Epithelial cell of alveolus of lung (primary cell): ENCODE measurements at places on chromosomes 12 and 14. TPM values are rescaled to one million over a fixed set of nuclear protein-coding genes. Genes with fewer than 3 reads are reported as not detected.

Gene ANKRD33
- total RNA-seq: 0.13 and 0.24 TPM in 2 replicates

Gene MYF6
- under 0.01 and 0.80 TPM in 2 replicates for total RNA-seq

Gene ATP2B1
- 46.8 and 65.4 TPM in 2 replicates for total RNA-seq

Gene NFATC4
- total RNA-seq: 36.1 and 111 TPM in 2 replicates

Gene OR4Q3
- not detected in 2 replicates for total RNA-seq

Gene TSPAN8
- 0.13 TPM in 1 of 2 replicates, not detected in the other for total RNA-seq

Gene OR11H12
- not detected in 2 replicates for total RNA-seq

Gene SYT1
- 4.5 and 12.0 TPM in 2 replicates for total RNA-seq

Gene SLC4A8
- 1.9 and 3.4 TPM in 2 replicates for total RNA-seq

Gene C1QL4
- 0.78 and 0.88 TPM in 2 replicates for total RNA-seq

Gene SLC10A1
- not detected in 2 replicates for total RNA-seq

Gene RIPK3
- 0.65 TPM in 1 of 2 replicates, not detected in the other for total RNA-seq

Gene CCDC85C
- total RNA-seq: 5.3 and 7.0 TPM in 2 replicates

Gene MMP19
- 21.9 and 38.4 TPM in 2 replicates for total RNA-seq

Gene BCL2L14
- not detected in 2 replicates for total RNA-seq

Gene HDAC7
- total RNA-seq: 44.1 and 47.4 TPM in 2 replicates

Gene PYGL
- total RNA-seq: 32.3 and 52.2 TPM in 2 replicates

Gene SLC25A47
- total RNA-seq: 0.48 TPM in 1 of 2 replicates, not detected in the other

Gene CEBPE
- total RNA-seq: not detected in 2 replicates

Gene SDR9C7
- total RNA-seq: 0.08 TPM in 1 of 2 replicates, not detected in the other

Gene GZMH
- not detected in 2 replicates for total RNA-seq

Gene RNASE7
- total RNA-seq: not detected in 2 replicates

Gene TPI1
- 1,206 and 1,693 TPM in 2 replicates for total RNA-seq

Gene EXOC3L4
- not detected in 2 replicates for total RNA-seq

Gene PTPN21
- total RNA-seq: 5.2 and 5.7 TPM in 2 replicates

Gene CLEC4D
- not detected in 2 replicates for total RNA-seq

Gene CD163L1
- 0.16 and 0.26 TPM in 2 replicates for total RNA-seq

Gene FGD6
- 4.9 and 7.6 TPM in 2 replicates for total RNA-seq

Gene PPFIA2
- total RNA-seq: 2.2 TPM in 1 of 2 replicates, not detected in the other
